ENCODE measurements at places on chromosomes 12 and 14.

GRCh38 chr14:64438181-64438841, 27.0 kb upstream of the AKAP5 start:
- no peak for DNase-seq
- H3K36me3 ChIP-seq = no peaks in the 10 kb centered on the region

GRCh38 chr12:3055026-3055703, 22.0 kb upstream of the TSPAN9 start:
- no peaks in the 10 kb centered on the region for H3K4me1 ChIP-seq
- H3K27ac ChIP-seq = no peak overlapping the region
- DNase-seq = peak; percentile 21
- H3K4me3 ChIP-seq = no peak overlapping the region

GRCh38 chr12:79678306-79678705, 12.5 kb downstream of the PAWR start:
- no peak overlapping the region for H3K27ac ChIP-seq
- no peaks in the 10 kb centered on the region for H3K4me1 ChIP-seq
- H3K27me3 ChIP-seq = no peaks in the 10 kb centered on the region
- no peak for DNase-seq
- no peaks in the 10 kb centered on the region for H3K36me3 ChIP-seq

DNA sequence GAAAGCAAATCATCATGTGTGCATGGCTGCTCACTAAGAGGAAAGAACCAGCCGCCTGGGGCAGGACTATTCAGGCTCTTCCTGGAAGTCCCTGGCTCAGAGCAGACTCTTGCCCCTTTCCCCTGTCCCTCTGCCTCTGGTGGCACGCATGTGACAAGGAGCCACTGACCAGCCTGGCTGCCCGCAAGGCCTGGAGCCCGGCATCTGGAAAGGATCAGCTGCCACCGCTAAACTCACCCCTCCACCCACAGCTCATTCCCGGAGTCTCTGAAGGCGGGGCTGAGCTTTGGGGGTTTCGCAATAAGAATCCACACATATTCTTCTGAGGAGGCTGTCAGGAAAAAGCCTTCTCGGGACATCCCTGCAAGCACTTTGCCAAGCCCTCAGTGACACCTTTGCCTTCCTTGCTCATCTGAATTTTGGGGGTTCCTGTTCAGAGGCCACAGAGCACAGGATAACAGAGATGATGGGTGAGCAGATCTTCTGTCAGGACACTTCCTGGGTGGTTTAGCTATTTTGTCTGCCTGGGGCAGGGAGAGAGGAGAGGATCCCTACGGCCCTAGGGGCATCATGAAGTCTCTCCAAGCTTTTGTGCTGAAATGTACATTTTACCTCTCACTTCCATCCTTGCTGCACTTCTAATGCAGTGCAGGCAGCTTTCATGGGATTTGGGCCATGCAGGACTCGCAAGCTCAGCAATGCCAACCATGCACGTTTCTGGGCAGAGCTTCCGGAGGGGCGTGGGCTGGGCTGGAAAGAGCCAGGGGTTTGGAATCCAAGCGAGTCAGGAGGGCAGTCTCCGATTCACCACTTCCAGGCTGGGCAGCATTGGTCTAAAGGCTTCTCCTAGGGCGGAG, 124.8 kb upstream of the MAP1LC3B2 start:
- DNase-seq = peak; percentile 95
- H3K4me3 ChIP-seq = no peak overlapping the region
- H3K27me3 ChIP-seq = no peaks in the 10 kb centered on the region

- no peak overlapping the region for H3K27ac ChIP-seq
- DNase-seq = no peak
Measured at GRCh38 chr12:17759982-17760381, 330.0 kb downstream of the RERGL start.

DNA sequence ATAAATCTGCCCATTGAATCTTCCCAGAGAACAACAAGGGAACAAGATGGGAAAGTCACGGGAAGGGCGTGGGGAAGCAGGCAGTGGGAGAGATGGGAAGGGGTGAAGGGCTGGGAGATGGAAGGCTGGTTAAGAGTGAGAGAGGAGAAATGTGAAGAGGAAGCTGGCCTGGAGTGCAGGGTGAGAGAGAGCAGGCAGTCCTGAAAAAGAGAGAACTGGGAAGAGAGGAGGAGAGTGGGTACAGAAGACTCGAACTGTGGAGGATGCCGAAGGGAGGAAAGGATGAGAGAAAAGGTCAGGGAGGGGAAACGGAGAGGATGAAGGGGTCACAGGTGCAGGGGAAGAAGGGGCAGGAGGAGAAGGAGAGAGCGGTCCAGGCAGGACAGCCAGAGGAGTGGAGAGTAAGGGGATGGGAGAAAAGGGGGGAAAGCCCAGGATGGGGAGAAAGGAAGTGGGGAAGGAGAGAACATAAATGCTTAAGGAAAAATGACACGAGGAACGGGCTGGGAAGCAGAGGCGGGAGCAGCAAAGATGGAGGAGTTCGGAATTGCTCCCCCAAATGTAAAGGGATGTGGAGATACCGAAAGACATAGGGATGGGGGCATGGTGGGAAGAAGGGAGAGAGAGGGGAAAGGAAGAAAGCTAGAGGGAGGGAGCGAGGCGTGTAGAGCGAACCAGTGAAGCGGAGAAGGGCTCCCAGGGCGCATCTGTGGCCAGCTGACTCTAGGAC, 1.2 kb downstream of the PIANP start:
- no peak overlapping the region for H3K27ac ChIP-seq
- no peak for DNase-seq
- no peaks in the 10 kb centered on the region for H3K27me3 ChIP-seq
- H3K4me3 ChIP-seq = peak overlapping the region; percentile 36
- no peaks in the 10 kb centered on the region for H3K4me1 ChIP-seq

DNA sequence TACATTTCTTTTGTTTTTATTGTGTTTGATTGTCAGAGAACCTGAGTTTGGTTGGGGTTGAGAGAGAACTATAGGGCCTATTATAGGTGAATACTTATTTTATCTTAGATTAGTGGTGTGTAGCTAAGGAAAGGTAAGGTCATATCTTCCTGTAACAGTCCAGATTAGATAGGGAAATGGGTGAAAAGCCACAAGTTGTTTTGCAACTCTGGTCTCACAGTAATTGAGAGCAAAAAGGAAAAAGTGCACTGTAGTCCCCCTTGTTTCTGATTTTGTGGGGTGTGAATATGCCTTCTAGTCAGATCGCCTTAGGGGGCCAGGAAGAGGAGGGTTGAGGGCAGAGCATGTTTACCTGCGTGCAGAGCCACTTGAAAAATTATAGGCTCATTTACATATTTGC, 8.9 kb downstream of the MSRB3 start:
- H3K27ac ChIP-seq = no peak overlapping the region
- no peaks in the 10 kb centered on the region for H3K36me3 ChIP-seq
- no peak overlapping the region for H3K4me3 ChIP-seq

DNA sequence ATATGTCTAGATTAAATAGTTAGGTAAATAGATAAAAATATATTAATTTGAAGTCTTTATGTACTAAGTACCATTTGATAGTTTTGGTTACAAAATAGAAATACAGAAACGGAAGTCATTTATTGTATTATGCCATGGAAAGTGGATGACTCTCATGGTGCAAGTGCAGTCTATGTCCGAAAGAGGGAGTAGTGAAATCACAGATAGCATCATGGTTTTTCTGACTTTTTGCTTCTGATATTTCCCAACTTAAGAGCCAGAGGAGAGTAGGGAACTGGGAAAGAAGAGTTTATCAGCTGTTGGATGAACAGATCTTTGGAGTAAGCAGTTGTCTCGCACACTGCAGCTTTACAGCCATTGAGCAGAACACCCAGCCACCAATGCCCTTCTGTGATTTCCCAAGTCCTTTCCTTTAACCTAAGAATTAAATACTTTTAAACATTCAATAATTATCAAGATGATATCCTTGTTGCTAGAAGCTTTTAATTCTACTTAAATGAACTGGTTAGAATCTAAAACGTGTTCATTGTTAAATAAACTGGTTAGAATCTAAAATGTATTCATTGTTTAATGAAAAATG, 18.4 kb upstream of the SRGAP1 start:
- H3K4me3 ChIP-seq = no peak overlapping the region
- no peaks in the 10 kb centered on the region for H3K4me1 ChIP-seq
- DNase-seq = no peak
- H3K27me3 ChIP-seq = no peaks in the 10 kb centered on the region
- H3K36me3 ChIP-seq = no peaks in the 10 kb centered on the region

- H3K4me3 ChIP-seq = no peak overlapping the region
- no peaks in the 10 kb centered on the region for H3K4me1 ChIP-seq
- no peaks in the 10 kb centered on the region for H3K27me3 ChIP-seq
- no peaks in the 10 kb centered on the region for H3K36me3 ChIP-seq
- no peak overlapping the region for H3K27ac ChIP-seq
Measured at GRCh38 chr12:75635606-75636444, 124.4 kb upstream of the KRR1 start.

DNA sequence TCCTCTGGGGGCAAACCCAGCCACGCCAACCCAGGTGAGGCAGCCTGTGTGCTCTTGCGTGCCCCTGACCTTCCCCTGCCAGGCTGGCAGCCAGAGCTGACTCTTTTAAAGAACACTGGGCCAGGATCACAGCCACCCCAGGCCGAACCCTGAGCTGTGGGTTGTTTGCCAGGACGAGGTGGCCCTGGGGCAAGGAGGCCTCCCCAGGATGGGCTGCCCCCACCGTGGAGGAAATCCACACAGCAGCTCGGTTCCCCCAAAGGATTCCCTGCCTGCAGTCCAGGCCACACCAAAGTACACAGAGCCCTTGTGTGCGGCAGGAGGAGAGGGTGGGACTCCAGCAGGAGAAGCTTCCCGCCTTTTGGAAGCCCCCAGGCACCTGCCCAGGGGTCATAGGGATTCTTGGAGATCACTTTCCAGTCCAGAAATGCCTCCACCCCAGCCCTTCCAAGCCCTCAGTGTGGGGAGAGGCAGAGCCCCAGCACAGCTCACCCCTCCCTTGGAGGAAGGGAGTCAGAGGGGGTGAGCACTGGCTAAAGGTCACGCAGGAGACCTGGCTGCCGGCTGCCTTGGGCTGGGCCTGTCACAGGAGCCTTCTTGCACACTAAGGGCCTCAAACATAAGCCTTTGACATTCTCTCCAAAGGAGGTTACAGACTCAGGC, 115.6 kb downstream of the CALM1 start:
- no peaks in the 10 kb centered on the region for H3K27me3 ChIP-seq
- H3K4me1 ChIP-seq = no peaks in the 10 kb centered on the region
- H3K27ac ChIP-seq = no peak overlapping the region
- H3K4me3 ChIP-seq = no peak overlapping the region
- H3K36me3 ChIP-seq = no peaks in the 10 kb centered on the region
- no peak for DNase-seq

GRCh38 chr14:87306409-87307168, 686.4 kb downstream of the GALC start:
- DNase-seq = no peak
- no peaks in the 10 kb centered on the region for H3K4me1 ChIP-seq
- no peaks in the 10 kb centered on the region for H3K36me3 ChIP-seq
- no peak overlapping the region for H3K27ac ChIP-seq
- no peaks in the 10 kb centered on the region for H3K27me3 ChIP-seq

DNA sequence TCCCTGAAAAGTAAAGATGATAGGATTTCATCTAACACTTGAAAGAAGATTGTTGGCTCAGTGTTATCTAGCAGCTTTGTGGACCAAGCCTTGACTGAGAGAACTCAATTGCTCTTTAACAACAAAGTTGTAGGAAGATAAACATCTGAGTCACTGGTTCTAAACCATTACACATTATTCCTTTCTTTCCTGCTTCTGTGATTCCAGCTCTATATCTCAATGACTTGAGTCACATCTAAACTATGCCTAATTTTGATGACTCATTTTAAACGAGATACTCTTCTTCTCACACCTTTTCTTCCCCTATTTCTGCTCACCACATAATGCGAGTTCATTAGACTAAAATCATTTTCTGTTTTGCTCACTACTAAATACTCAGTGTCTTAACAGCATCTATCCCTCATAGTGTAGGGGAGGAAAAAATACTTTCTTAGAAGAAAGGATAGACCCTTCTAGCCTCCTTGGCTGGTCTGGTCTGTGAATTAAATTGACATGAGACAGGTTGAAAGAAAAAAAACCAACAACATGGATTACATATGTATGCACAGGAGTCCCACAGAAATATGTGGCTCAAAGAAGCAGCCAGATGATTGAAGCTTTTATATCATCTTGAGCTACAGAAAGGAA, 201.4 kb downstream of the C12orf50 start:
- no peak overlapping the region for H3K4me3 ChIP-seq
- no peak overlapping the region for H3K27ac ChIP-seq
- no peak for DNase-seq
- H3K27me3 ChIP-seq = no peaks in the 10 kb centered on the region
- no peaks in the 10 kb centered on the region for H3K4me1 ChIP-seq
- H3K36me3 ChIP-seq = no peaks in the 10 kb centered on the region
